ENCODE measurements at places on chromosomes 11 and 22. TPM values are rescaled to one million over a fixed set of nuclear protein-coding genes. Genes with fewer than 3 reads are reported as not detected.
A peak's percentile ranks its signal among the peaks of the same experiment; 100 is the strongest.

DNA sequence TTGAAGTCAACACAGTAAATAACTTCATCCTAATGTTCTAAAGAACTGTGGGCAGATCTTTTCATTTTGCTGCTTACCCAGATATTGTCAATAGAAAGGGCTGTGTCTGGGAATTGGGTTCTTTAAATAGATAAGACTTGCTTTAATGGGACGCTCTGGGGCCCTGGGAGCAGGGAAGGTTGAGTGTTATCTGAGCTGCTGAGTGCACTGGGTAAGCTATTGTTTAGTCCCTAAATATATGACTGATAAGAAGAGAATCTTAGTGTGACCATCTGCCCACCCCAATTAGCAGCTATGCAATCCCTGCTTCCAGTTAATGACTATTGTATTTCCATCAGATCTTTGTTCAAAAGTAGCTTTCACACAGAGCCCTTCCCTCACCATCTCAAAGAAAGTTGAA lies 44.4 kb downstream of the ARHGAP42 start:
- H3K36me3 ChIP-seq: no peaks in the 10 kb centered on the region
- no peaks in the 10 kb centered on the region for H3K27me3 ChIP-seq
- H3K4me1 ChIP-seq: no peaks in the 10 kb centered on the region
- no peak overlapping the region for H3K27ac ChIP-seq

GRCh38 chr11:44559207-44559939 lies 6.1 kb upstream of the CD82 start:
- peaks cover 11% of the 10 kb centered on the region for H3K4me1 ChIP-seq
- H3K36me3 ChIP-seq: no peaks in the 10 kb centered on the region
- no peak for DNase-seq
- H3K4me3 ChIP-seq: no peak overlapping the region

DNA sequence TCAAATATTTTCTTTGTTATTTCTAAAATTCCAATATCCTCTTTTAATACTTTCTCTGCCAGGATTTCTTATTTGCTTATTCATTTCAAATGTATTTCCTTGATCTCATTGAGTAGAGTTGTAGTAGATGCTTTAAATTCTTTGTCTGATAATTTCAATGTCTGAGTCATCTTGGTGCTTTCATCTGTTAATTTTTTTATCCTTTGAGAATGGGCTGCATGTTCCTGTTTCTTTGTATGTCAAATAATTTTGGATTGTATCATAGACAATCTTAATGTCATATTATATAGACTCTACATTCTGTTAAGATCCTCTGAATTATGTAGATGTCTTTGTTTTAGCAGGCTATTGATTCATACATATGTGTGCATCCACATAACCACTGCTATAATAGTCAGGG lies 57.5 kb downstream of the MYEOV start:
- no peak for DNase-seq
- H3K27me3 ChIP-seq: peaks cover 4% of the 10 kb centered on the region
- H3K27ac ChIP-seq: no peak overlapping the region
- no peak overlapping the region for H3K4me3 ChIP-seq
- no peaks in the 10 kb centered on the region for H3K36me3 ChIP-seq
- H3K4me1 ChIP-seq: peaks cover 13% of the 10 kb centered on the region

- H3K36me3 ChIP-seq: no peaks in the 10 kb centered on the region
- H3K27ac ChIP-seq: no peak overlapping the region
- peaks cover 24% of the 10 kb centered on the region for H3K4me1 ChIP-seq
- H3K4me3 ChIP-seq: no peak overlapping the region
- DNase-seq: no peak
These were observed 63.0 kb downstream of the GAB2 start for GRCh38 chr11:78354408-78355308.

GRCh38 chr11:36033082-36033751 lies 89.4 kb downstream of the LDLRAD3 start:
- H3K4me1 ChIP-seq: no peaks in the 10 kb centered on the region
- H3K4me3 ChIP-seq: no peak overlapping the region
- H3K27ac ChIP-seq: no peak overlapping the region
- H3K27me3 ChIP-seq: no peaks in the 10 kb centered on the region

GRCh38 chr22:45917146-45917545 lies 59.8 kb downstream of the WNT7B start:
- H3K4me3 ChIP-seq: no peak overlapping the region
- H3K27ac ChIP-seq: no peak overlapping the region

GRCh38 chr11:76661306-76661751 lies 9.2 kb downstream of the LRRC32 start:
- no peaks in the 10 kb centered on the region for H3K36me3 ChIP-seq
- DNase-seq: no peak
- H3K27ac ChIP-seq: no peak overlapping the region
- no peak overlapping the region for H3K4me3 ChIP-seq
- no peaks in the 10 kb centered on the region for H3K4me1 ChIP-seq
- H3K27me3 ChIP-seq: peaks cover 2% of the 10 kb centered on the region

- no peaks in the 10 kb centered on the region for H3K27me3 ChIP-seq
- no peak overlapping the region for H3K27ac ChIP-seq
- no peak for DNase-seq
- H3K4me3 ChIP-seq: no peak overlapping the region
These were observed 1125.4 kb downstream of the DLG2 start for GRCh38 chr11:84501750-84502149.

- no peak overlapping the region for H3K4me3 ChIP-seq
- no peak for DNase-seq
- H3K36me3 ChIP-seq: peaks cover 33% of the 10 kb centered on the region
These were observed 14.2 kb downstream of the ATM start for GRCh38 chr11:108237058-108237481.

- H3K27ac ChIP-seq: no peak overlapping the region
- H3K36me3 ChIP-seq: no peaks in the 10 kb centered on the region
- DNase-seq: peak; percentile 32
These were observed 29.0 kb downstream of the TTLL1 start for GRCh38 chr22:43060183-43060582.

- no peak overlapping the region for H3K4me3 ChIP-seq
- H3K27me3 ChIP-seq: no peaks in the 10 kb centered on the region
- no peak overlapping the region for H3K27ac ChIP-seq
- no peak for DNase-seq
These were observed 4.9 kb downstream of the PTDSS2 start for GRCh38 chr11:454801-455565.

DNA sequence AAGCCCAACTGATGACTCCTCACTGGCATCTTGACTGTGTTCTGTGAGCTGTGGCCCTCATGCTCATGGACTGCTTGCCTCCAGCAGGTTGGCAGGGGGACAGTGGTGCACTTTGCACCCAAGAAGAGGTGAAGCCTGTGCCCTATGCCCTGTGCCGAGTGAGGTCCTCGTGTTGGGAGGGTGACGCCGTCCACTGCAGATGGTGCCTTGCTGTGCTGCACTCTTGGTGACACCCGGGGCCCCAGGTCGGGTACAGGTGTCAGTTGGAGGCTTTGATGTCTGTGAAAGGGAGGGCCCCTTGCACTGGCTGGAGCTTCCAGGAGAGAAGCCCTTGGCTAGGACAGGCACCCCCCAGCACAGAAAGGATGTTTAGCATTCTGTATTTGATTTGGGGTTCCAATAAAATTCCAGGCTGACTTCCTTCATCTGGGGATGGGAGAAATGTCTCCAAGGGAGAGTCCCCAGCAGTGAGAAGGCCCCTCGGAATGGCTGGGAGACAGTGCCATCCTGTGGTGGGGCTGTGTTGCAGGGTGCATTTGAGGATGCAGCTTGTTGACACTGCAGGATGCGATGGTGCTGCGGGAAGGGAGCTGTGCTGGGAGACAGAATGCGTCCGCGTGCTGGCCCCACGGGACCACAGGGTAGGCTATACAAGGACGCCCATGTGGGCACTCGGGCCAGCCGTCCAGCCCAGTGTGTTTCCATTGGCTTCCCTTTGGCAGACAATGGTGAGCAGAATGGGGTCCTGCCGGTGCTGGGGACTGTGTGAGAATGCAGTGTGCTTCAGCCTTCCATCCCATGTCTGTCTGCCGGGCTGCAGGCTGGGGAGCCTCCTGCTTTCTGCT lies 2.5 kb upstream of the ZDHHC8 start:
- H3K27ac ChIP-seq: peak overlapping the region; percentile 61
- no peaks in the 10 kb centered on the region for H3K27me3 ChIP-seq
- H3K4me1 ChIP-seq: peaks cover 45% of the 10 kb centered on the region

Gene C22orf15
- total RNA-seq: not detected

Gene C22orf31
- not detected for total RNA-seq

Gene NRXN2
- total RNA-seq: not detected

Gene OR8H3
- not detected for total RNA-seq
